ENCODE measurements at places on chromosomes 6 and 20.

DNA sequence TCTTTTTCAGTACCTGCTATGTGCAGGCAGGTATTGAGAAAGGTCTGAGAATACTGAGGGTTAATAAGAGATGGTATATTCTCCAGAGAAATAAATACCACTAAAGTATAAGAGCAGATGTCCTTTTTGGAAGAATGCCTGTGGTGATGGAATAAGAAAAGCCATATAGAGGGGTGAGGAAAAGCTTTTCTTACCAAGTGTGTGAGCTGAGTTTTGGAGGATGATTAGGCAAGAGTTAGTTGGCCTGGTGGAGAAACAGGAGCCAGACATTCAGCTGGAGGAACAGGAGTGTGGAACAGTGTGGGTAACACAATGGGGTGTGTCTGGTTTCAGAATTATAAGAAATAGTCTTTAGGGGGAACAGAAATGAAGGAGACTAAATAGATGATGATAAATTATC, 19.9 kb downstream of the ZNF451 start:
- DNase-seq, result no peak

DNA sequence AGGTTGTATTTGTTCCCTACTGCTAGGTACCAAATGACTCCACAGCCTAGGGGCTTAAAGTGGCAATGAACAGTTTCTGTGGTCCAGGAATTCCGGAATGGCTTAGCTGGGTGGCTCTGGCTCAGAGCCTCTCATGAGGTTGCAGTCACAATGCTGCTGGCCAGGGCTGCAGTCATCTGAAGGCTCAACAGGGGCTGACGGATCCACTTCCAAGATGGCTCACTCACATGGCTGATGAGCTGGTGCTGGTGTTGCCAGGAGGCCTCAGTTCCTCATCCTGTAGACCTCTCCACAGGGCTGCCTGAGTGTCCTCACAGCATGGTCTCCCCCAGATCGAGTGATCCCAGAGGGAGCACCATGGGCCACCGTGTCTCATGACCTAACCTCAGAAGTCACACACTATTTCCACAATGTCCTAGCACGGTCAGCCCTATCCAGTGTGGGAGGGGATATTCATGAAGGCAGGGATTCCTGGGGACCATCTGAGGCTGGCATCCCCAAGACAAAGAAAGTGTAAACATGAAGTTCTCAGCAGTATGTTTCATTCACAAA, 19.0 kb upstream of the BPI start:
- no peak for DNase-seq

- DNase-seq, result no peak
These were observed 13.5 kb downstream of the STK35 start for GRCh38 chr20:2114990-2115681.

DNA sequence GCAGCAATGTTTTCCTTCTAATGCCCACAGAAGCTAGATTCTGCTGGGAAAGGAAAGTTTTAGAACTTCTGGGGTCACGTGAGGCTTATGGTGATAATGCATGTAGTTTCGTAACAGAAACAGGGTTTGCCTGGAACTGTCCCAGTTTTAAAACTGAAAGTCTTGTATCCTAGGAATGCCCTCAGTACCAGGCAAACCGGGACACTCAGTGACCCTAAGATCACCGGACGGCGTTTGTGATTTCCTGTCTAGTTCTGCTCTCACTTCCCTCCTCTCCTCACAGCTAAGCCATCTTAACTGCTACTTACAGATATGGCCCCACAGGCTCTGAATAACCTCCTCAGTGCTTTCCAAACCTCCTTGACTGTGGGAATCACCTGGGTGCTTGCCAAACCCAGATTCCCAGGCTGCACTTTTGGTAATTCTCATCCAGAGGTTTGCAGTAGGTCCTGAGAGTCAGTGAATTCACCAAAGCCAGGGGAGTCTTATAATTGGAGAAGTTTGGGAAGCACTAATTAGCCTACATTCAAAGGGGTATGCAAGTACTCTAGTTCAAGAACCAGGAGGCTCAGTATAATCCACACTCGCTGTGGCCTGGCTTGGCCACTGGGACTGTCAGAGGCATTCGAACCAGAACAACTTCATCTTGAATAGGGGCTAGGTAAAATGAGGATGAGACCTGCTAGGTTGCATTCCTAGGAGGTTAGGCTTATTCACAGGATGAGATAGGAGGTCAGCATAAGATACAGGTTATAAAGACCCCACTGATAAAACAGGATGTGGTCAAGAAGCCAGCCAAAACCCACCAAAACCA, 231.6 kb upstream of the MYLIP start:
- DNase-seq, result no peak

GRCh38 chr6:29451471-29452193, 5.2 kb downstream of the OR11A1 start:
- DNase-seq, result no peak

DNA sequence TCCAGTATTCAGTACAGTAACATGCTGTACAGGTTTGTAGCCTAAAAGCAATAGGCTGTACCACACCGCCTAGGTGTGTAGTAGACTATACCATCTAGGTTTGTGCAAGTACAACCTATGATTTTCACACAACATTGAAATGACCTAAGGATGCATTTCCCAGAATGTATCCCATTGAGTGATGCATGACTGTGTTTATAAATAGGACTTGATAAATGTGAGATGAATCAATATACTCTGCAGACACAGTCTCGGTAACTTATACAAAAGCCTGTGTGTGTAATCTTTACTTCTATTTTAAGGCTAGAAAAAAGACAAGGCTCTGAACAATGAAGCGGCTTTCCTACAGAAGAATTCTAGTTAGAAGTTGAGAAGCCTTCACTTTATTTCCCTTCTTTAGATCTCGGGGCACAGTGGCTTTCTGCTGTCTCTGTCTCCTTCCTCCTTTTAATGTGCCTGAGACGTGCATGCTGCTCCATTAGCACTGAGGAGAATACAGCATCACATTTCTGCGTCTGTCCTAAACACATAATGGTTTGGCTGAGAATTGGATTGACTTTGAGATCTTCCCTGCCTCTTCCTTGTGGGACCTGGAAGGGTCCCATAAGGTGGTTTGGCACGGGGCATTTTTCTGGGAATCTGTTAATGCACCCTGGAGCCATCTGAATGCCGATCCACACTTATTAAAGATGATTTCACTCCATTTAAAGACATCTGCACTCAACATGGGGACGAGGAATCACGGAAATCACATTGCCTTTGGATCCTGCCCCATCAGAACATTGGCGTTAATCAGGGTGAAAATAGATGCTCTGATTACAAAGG, 112.5 kb downstream of the SCML4 start:
- no peak for DNase-seq

DNA sequence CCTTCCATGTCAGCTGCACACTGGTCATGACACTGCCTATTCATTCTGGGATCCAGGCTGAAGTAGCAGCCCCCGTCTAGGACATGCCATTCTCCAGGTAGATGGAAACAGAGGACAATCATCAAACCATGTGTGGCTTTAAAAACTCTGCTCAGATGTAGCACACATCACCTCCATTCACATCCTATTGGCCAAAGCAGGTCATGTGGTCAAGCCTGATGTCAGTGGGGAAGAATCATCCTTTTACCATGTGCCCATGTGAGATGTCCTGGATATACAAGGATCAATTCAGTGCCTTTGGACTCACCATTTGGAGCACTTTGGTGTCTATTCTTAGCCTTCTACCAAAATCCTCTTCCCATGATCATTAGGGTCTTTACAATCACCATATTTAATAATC, 99.5 kb downstream of the CDC5L start:
- DNase-seq, result no peak

GRCh38 chr20:8807480-8808201, 261.2 kb upstream of the PLCB4 start:
- DNase-seq, result no peak

GRCh38 chr6:52675372-52675771, 4.5 kb downstream of the TMEM14A start:
- no peak for DNase-seq

- DNase-seq, result no peak
These were observed 52.6 kb downstream of the CNKSR3 start for GRCh38 chr6:154457881-154458284.
